ENCODE measurements at places on chromosomes 16 and 17.

GRCh38 chr16:73234496-73234895, 186.6 kb upstream of the ZFHX3 start:
- DNase-seq = no peak

- DNase-seq = no peak
Observed at GRCh38 chr16:49504626-49505025, 131.0 kb downstream of the C16orf78 start.

DNA sequence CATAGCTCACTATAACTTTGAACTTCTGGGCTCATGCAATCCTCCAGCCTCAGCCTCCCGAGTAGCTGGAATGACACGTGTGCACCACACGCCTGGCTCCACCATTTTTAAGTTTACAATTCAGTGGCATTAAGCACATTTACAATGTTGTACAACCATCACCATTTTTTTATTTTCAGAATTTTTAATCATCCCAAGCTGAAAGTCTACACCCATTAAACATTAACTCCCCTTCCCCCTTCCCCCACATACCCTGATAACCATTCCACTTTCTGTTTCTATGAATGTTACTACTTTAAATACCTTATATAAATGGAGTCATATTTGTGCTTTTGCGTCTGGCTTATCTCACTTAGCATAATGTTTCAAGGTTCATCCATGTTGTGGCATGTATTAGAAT, 18.0 kb downstream of the NETO2 start:
- DNase-seq = no peak

GRCh38 chr17:49946208-49946607, 22.8 kb upstream of the DLX4 start:
- DNase-seq = no peak

- DNase-seq = peak; percentile 98
Observed at GRCh38 chr17:10114931-10115535, 83.4 kb downstream of the GAS7 start.

DNA sequence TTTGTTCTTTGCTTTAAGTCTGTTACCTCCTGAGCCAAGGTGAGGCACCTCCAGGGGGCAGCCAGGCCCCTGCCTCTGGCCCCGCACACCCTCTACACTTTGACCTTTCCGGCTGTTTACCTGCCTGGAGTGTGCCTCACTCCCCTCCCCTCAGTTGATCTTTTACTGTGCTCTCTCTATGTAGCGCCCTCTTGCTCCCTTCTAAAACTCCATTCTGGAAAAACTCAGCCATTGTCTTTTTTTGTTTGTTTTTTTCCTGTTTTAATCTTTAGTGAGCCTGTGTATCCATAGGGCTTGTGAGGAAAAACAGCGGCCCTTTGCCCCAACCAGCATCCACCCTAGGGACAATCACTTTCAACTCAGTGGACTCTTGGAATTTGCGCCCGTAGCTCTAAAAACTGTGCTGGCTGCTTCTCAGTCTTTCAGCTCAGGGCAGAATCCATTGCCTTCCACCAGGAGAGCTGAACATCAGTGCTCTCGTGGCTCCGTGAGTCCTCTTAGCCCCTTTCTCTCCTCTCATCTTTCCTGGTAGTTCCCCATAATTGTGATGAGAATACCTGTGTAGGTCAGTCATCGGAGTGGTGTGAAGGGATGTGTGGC, 4.3 kb downstream of the AMDHD2 start:
- no peak for DNase-seq
